Stimulated activated naive CD8-positive, alpha-beta T cell treated with anti-CD3 and anti-CD28 coated beads, Interleukin-15, Interleukin-2, amounts not matched to agents 100 U/mL and 50 U/mL, for 24 hours (primary cell): ENCODE measurements at places on chromosomes 2 and 18.

DNA sequence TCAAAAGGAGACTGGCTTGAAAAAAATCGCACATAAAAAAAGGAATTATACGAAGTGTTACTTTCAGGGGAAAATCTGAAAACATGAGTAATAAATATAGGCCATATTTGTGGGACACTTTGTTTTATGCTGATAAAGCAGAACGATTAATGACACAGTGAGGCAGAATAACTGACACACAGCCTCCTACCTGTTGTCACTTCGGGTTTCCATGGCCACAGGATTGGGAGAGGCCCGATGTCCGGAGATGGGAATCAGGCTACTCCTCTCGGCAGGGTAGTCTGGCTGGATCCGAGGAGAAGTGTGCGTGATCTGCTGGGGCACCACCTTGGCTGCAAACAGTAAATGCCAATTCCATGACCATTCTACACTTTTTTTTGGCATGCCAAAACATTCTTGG, 31.7 kb downstream of the SAP130 start:
- no peak for DNase-seq

- DNase-seq, result no peak
Observed at GRCh38 chr2:156512451-156512850, 76.3 kb downstream of the GPD2 start.

- no peak for DNase-seq
Observed at GRCh38 chr2:77169426-77169825, 352.8 kb downstream of the LRRTM4 start.

DNA sequence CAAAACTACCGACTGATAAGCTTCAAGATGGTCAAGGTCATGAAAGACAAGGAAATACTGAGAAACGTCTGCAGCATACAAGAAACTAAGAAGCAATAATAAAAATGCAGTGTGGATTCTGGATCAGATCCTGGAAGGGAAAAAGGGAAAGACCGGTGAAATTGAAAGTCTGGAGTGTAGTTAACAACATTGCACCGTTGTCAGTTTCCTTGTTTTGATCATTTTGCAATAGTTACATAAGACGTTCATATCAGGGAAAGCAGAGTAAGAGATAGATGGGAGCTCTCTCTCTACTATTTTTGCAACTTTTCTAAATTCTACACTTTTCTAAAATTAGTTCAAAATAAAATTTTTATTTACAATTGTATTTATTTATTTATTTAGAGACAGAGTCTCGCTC, 15.0 kb upstream of the ZNF407 start:
- no peak for DNase-seq

DNA sequence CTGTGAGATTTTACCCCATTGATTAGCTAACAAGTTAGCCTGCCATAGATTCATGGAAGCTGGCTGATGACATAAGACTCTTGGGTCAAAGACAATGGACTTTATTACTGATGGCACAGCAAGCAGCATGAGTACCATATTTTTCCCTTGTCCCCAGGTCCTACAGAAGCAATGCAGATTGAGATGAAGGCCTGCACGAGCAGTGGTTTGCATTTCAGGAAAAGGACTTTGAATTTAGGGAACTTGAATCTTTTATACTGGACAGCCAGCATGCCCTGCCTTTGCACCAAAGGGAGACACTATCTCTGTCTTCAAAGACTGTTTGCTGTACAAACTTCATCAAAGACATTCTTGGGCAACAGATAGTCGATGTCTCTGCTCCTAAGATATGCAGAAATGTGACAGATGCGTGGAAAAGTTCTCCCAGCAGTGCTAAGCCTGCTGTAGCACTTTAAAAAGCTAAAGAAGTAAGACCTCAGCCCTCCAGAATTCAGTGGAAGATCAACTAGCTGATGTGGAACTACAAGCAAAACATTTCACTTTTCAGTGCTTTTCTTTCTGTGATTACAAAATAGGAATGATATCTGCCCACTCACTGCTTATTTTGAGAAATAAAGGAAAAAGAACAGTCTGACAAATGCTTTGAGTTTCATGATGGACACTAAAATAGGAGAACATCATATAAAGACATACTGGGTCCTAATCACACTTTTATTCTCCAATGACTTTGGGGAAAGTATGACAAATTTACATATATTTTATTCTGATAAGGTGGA, 44.4 kb upstream of the TANK start:
- DNase-seq, result no peak

DNA sequence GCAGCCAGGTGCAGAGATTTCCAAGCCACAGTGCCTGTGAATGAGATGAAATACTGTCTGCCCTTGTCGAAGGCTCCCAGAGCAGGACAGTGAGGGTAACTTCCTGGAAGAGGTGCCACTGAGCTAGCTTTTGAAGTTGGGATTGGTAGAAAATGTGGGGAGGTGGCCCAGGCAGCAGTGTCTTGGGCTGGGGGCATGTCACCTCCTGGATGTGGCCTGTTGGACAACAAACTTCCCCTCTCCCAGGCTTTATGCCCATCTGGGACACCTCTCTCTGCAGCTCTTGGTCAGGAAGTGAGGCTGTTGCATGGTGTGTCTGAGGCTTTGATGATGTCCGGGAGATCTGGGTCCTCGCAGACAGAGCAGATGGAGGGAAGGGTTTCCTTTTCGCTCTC, 151.4 kb downstream of the DYSF start:
- DNase-seq, result no peak

DNA sequence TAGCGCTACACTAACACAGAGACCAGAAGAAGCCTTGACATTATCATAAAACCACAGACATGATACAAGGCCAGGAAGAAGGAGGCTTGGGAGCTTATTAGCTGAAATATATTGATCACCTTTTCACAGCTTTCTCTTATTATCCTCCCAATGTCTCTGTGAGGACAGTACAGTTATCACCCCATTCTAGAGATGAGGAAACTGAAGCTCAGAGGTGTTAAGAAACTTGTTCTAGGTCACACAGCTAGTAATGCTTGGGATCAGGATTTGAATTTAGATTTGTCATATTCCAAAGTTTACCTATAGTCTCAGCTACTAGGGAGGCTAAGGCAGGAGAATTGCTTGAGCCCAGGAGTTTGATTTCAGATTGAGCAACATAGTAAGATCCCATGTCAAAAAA, 44.6 kb upstream of the LTBP1 start:
- DNase-seq, result no peak

DNA sequence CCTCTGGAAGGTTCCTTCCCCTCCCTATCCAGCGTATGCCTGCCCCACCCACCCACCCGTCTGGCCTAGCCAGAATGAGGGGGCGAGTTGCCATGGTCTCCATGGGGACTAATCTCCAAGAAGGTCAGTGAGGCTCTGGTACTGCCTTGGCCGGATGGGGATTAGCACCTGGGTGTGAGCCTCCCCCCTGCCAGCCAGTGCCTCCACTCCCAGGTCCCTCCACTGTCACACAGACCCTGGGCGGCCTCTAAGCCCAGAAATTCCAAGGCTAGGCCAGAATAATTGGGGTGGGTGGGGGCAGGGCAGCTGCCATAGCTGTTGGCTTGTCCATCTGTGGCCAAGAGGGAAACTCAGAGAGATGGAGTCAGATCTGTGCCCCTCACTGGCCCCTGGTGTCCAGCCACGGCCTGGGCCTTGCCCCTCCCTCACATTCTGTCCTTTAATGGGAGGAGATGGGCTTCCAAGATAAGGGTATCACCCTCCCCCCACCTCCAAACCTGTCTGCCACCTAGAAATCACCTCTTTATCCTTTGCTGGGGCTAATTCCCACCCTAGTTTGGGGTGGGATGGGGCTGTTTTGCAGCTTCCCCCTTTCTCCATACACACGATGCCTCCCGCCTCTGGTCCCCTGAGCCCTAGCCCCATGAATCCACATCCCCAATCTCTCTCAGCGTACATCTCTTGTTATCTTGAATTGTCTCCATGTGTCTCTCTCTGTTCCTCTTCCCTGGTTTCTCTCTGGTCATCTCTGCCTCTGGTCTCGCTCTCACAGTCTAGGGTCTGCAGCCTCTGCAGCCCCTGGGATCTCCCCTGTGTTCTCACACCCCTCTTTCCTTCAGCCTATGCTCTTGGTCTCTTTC, 6.0 kb upstream of the CRYBA2 start:
- DNase-seq, result no peak

GRCh38 chr2:227724394-227725039, at the start of gene SCYGR6:
Gene SCYGR6, minus strand, starts transcription at chr2:227724757. Its CDS starts 0 bp downstream, at chr2:227724757.
- DNase-seq, result no peak

DNA sequence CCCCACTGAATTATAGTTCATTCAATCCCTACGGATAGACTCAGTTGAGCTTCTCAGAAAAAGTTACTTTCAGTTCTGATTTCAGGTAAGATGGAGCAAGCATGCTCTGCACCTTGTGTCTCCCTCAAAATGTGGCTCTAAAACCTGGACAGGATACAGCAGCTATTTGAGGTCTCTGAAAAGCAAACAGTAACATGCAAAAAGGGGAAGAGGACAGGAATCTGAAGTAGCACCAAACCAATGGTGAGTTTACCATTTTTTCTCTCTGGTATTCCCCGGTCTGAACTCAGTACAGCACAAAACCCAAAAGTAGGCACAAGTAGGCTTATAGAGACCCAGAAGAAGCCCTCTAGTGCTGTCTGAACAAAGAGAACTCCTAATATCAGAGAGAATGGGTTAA, 34.1 kb downstream of the LANCL1 start:
- no peak for DNase-seq

DNA sequence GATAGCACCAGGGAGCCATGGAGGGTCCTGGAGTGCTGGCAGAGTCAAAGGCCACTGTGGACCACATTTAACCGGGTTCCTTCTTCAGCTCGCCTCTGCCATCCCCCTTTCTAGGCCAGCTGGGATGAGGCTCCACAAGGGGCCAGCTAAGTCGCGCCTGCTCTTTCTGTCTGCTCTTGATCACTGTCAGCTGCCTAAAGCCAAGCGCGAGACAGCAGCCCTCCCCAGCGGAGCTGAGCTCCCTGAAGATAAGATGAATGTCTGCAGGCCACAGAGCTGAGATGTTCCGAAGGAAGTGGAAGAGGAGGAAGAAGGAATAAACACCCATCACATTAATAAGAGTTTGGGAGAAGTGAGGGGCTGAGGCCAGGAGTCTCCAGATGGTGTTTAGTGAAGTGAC, 99.6 kb downstream of the CELF4 start:
- no peak for DNase-seq

GRCh38 chr2:84639751-84640150, 123.5 kb downstream of the DNAH6 start:
- no peak for DNase-seq

DNA sequence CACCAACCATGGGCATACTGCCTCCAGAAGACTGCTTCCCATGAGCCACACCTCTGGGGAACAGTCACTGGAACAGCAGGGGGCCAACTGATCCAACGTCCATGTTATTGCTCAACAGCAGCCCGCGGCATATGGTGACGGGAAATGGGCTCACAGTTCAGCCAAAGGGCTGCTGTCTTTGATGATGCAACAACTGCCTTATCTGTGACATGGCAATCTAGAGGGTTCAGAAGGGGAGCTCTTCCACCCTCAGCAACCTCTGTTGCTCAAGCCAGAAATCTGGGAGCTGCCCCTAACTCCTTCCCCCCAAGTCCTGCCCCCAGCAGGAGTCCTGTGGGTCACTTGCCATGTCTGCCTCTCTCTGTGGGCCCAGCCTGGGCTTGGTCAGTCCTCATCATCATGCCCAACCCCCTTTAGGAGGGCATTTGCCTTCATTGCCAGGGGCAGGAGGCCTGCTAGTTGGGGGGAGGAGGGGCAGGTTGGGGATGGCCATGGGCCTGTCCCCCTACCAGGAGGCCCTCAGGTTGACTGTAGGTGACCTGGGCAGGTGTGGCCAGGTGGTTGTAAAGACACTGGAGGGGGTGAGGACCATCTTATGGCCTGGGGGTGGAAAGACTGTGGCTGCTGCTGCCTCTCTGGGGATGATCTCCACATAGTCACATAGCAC, 212.9 kb downstream of the CYP26B1 start:
- no peak for DNase-seq

- no peak for DNase-seq
Observed at GRCh38 chr2:75801234-75801982, 90.7 kb upstream of the GCFC2 start.

- DNase-seq, result no peak
Observed at GRCh38 chr2:222859786-222860612, 837 bp upstream of the ACSL3 start.

DNA sequence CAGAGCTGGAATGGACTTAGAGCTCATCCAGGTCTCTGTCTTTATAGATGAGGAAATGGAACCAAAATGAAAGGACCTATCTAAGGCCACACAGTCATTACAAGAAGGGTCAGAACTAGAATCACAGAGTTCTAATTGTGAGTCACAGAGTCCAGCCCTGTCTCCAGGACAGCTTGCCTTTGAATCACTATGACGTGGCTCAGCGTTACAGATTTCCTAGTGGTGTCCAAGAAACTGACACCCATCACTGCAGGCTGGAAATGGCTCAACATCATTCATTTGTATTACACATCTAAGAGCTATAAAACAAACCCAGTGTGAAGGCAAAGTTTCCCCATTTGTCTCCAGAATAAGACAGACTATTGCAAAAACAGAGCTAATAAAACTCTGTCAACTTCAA, 164.3 kb upstream of the SIX2 start:
- DNase-seq, result no peak

DNA sequence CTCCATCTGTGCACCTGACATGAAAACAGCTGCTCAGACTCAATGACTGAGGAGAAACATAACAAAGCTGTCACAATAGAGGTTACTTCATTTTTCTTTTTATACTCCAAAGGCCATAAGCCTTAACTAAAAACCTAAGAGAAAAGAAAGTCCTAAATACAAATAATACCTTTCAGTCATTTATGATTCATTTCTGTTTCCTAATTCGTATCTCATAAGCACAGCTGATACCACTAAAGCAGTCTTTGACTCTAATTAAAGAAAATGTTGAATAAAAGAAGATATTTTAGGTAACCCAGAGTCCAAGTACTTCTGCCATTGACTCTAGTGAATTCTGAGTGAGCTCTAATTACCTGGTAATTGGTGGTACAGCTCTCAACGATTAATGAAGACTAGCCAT, 20.6 kb downstream of the NEMP2 start:
- no peak for DNase-seq

GRCh38 chr2:135709992-135710391, 31.7 kb upstream of the UBXN4 start:
- peak; percentile 75 for DNase-seq

DNA sequence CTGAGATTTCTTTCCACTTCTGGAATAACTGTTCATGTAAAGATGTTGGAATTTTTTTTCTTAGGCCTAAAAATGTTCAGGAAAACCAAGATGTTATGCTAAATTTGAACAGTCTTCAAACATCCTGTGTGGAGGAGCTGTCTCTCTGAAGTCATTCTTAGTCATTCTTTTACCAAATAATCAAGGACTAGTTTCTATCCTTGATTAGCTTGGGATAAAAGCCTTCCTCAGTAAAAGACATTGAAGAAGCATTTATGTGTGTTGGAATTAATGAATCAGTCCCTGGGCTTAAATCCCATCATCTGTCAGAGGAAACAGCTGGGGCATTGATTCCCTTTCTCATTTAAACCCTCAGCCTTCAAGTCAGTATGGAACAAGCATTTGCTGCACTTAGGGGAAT, 300.1 kb upstream of the NXPH2 start:
- no peak for DNase-seq
